ENCODE measurements at places on chromosomes 1 and 21.

DNA sequence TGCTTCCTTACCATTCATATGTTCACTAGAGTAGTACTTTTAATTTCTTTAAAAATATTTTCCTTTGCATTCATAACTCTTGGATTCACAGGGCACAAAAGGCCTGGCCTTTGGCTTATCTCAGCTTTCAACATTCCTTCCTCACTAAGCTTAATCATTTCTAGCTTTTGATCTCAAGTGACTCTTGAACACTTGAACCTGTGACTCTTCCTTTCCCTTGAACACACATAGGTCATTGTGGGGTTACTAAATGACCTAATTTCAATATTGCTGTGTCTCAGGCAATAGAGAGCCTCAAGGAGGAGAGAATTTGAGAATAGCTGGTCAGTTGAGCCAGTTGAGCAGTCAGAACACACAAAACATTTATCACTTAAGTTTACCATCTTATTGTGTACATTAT lies 49.9 kb downstream of the COL11A1 start:
- no peak for DNase-seq

DNA sequence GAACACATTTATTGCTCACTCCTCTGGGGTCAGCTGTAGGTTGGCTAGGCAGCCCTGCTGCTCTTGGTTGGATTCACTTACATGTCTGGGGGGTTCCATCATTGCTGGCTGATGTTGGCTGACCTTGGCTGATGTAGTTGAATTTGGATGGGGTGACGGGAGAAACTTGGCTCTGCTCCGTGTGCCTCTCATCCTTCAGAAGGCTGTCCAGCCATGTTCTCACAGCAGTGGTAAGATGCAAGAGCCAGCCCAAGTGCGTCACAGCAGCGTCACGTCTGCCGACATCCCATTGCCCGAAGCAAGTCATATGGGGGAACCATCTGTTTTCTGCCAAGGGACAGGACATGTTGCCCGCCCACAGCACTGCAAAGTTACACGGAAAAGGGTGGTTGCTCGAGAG lies 613.5 kb downstream of the MATN1 start:
- DNase-seq: no peak

DNA sequence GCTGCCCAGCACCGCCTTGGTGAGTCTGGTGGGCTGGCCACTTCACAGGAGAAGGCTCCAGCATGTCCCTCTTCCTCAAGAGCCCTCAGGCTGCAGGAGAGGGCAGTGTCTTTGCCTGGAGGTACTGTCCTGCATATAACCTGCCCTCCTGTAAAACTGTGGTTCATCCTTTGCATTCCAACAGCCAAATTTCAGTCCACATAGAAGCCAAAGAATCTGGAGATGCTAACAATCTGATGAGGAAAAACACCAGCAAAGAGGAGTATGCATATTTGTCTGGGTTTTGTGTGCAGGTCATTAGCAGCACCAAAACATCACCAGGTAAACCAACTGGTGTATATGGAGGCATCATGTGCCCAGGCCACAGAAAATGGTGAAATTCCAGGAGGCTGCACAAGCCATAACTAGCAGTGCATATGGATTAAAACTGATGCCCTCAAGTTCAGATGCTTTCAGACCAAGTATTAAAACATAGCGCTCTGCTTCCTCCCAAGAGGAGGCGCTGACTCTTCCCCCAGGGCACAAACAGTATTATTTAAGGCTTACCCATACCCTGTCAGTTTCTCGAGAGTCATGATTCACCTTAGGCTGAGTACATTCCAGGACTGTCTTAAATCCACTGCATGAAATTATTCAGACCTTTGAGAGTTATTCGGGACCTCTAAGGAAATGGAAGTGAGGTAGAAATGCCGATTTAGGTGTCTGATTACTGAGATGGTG lies 150.5 kb upstream of the COA6 start:
- no peak for DNase-seq

DNA sequence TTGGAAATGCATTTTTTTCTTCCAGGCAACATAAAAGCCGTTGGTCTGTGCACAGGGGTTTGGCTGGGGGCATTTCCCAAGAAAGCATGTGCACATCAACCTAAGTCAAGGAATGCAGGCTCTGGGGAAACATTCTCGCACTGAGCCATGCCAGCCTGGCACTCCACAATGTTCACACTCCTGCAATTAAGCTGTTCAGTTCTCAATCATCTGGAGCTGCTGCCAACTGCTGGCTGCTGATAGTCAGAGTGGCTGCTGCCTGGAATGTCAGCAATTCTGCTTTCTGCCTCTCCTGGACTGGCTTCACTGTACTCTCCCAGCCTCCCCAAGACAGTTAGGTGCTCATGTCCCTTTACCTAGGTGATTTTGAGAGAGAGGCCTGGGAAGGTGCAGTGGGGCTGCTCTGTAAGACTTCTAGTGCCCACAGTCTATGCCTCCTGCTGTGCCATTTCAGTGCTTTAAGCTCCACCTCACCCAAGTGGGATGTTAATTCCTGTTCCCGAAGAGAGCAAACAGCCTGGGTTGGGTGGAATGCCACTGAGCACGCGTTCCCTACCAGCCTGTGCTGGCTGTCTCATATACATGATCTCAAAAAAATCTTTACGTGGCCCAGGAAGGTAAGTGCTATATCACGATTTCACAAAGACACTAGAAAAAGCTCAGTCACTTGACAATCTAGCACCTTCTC lies 131.7 kb downstream of the BRINP2 start:
- no peak for DNase-seq

GRCh38 chr1:152968248-152968647 lies 2.2 kb upstream of the SPRR4 start:
- no peak for DNase-seq

DNA sequence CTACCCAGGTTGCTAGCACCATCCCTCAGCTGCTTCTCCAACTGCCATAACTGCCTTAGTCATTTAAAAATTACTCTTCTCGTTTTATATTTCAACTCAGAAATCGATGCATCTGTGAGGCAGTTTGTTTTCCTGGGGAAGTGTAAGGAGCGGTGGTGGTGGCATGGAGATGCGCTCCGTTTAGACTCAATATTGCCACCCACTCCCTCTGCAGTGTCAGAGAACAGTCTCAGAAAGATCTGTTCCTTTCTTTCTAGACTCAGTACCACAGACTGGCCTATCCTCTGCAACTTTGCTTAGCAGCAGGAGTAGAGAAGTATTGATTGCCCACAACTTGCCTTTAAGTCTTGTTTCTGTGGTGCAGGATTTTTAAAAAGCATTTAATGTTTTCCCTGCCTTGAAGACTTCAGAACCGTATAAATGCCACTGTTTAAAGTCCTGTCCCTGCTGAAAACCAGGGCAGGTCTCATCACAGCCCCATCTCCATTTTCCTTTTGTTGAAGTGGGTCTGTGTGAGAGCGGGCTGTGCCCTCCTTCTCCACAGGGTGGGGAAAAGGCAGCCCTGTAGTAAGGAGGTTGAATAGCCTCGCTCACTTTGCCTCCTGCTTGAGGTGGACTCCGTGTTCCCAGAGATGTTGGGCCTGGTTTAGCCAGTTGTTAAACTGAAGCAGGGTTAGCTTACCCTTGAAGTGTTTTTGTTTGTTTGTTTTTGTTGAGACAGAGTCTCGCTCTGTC lies 105.2 kb downstream of the NFIA start:
- no peak for DNase-seq

DNA sequence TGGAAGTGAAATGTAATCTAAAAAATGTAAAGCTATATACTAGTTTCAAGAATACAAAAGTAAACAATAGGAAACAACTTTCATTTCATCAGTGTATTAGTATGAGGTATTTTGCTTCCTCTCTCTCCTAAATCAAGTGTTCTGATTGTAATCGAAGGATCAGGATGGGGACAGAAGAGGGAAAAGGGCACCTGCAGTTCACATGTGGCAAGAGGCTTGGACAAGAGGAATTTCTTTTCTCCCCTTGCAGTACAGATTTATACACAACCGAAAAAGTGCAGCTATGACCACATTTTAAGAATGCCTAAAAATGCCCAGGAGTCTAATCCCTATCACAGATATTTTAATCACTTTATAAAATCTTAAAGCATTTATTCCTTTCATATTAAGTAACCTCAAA lies 63.7 kb downstream of the NRIP1 start:
- DNase-seq: no peak

DNA sequence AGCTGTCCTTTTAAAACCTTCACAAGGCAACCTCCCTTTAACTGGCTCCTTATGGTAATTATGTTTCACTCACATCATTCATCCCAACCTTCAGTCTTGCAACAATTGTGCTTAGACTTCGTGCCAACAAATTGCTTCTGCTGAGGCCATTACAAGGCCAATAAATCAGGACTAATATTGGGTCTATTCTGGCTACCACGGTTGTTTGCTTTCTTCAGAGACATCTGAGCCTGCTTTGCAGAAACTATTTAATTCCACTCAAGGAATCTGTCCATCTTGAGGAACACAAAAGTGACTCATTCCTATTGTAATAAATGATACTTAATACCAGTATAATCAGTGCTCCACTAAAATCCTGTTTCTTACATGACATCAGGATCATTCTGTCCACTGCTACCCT lies 2.6 kb upstream of the GSTM4 start:
- DNase-seq: no peak

Measured in cortex of kidney (tissue), 1 donor.